LoVo (cell line): ENCODE measurements at places on chromosomes 2 and 18.

GRCh38 chr2:151907286-151908203 lies 79.3 kb upstream of the ARL5A start:
- no peak for DNase-seq

GRCh38 chr2:54672590-54673456 lies 50.6 kb upstream of the EML6 start:
- no peak for DNase-seq

GRCh38 chr2:118016911-118017310 lies 3.0 kb upstream of the CCDC93 start:
- DNase-seq = no peak

GRCh38 chr18:25005541-25006403 lies 346.2 kb downstream of the ZNF521 start:
- no peak for DNase-seq

DNA sequence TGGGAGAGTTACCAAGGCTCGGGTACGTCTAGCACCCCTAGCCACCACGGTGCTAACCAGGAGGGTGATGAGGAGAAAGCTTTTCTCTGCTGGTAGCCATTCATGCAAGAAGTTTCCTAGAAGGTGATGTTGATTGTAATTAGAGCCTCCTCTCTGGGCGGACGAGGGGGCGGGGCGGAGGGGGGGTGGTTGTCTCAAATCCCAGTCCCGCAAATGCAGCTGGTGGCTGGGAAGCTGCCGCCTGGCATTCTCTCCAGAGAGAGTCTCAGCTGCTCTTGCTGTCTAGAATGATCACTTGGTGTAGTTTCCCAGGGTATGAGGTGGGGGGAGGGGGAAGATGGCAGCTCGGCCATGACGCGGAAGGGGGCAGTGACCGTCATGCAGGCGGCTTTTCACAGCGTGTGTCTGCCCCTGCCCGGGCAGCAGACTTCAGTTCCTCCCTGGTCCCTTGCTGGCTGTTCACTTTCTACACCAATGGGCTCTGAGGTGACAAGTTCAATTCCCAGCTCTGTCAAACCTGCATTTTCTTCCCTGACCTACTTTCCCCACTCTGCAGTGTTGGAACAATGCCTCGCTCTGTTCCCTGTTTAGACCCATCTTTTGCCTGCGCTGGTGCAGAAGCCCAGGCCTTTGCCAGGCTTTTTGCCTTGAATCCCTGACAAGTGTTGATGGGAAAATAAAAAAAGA lies 61.5 kb upstream of the KLF7 start:
- no peak for DNase-seq

DNA sequence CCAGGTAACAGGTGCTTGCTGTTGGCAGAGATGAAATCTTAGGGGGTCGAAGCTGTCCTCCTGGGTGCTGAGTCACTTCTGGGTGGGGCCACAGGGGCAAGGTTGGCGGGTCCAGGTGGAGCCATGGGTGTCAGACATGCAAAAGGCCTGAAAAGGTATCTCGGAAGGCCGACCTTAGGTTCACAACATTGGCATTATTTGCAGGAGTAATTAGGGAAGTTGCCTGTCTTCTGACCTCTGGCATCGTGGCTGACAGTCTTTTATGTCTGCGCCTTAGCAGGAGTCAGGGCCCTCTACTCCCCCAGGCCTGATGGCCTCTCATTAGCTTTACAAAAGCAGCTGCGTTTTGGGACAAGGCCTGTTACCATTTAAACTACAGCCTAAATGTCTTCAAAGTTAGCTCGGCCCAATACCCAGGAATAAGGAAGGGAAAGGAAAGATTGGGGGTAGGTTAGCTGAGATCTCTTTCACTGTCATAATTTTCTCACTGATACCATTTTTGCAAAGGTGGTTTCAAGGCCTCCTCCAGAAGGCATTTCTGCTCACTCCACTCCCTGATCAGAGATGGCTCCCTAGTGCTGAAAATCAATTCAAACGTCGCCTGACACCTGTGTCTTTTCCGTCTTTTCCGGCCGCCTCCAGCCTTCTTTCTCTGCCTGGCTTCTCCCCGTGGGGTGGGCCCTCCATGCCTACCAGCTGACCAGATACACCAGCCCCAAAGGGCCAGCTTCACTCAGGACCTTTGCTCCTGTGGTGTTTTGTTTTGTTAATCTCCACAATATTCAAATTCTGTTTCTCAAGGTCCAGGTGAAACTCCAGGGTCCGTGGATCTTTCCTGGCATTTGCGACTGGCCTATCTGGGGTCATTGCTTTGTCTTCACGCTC lies 90.8 kb downstream of the RHOB start:
- DNase-seq = no peak
